Activated CD4-positive, alpha-beta T cell treated with anti-CD3 and anti-CD28 coated beads for 4 hours (primary cell): ENCODE measurements at places on chromosomes 1 and 21.

DNA sequence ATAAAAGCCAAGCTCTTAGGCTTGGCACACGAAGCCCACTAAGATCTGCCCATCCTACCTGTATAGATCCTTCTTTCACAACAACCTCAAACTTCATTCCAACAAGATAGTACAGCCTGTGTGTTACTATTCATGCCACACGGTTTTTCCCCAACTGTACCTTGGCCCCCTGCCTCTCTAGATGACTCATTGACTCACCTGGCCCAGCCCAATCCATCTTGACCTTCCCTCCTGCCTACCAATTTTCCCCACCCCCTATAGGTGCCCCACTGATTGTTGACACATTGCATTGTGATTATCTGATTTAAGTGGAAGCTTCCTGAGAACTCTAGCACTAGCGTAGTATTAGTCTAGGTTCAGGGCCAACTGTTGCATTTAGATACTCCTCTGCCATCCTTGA is 2.0 kb upstream of the CD101 start:
- no peak for DNase-seq

DNA sequence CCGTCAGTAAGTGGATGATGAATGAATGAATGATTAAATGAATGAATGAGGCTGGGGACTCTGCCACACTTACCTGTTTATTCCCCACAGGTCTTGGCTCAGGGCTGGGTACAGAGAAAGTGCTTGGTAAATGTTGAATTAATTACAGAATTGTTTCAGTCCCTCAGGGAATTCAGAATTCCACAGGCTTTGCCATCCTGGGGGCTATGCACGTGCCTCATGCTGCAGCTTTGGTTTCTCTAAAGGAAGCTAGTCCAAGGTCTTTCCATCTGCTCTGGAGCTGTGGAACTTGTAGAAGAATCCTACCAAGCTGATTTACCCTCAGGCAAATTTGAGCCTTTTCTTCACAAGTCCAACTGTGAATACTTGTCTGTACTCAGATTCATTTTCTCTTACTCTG is 376.8 kb upstream of the AJAP1 start:
- no peak for DNase-seq

- no peak for DNase-seq
These were observed 41.7 kb downstream of the HUNK start for GRCh38 chr21:31914472-31914871.

DNA sequence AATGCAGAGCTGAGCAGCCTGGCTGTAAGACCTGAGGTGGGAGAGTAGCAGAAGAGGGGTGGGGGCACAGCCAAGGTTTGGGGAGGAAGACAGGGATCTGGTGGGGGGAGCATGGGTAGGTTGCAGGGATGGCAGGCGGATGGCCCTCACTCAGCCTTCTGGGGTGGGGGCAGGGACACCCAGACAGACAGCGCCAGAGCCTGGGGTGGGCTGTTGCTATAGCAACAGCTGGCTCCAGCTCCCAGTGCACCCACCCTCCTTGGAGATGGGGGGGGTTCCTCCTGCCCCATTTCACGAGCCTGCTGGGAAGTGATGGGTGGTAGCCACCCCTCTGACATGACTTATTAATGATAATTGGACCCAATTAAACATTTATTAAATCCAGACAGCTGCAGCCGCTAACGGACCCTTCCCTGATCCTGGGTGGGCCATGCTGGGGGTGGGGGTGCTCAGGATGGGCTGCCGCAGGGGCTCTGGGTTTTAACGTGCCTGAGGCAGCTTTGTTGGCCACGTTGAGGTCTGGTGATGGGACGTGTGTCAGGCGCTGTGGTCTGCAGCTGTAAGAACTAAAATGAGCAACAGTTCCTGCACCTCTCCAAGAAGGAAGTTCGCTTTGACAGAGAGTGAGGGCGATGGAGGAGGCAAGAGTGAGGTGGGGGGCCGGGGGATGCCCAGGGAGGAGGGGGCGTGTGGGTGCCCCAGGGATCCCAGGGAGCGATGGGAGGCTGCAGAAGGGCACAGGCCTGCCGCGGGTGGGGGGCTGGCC is 19.4 kb downstream of the AGRN start:
- no peak for DNase-seq

DNA sequence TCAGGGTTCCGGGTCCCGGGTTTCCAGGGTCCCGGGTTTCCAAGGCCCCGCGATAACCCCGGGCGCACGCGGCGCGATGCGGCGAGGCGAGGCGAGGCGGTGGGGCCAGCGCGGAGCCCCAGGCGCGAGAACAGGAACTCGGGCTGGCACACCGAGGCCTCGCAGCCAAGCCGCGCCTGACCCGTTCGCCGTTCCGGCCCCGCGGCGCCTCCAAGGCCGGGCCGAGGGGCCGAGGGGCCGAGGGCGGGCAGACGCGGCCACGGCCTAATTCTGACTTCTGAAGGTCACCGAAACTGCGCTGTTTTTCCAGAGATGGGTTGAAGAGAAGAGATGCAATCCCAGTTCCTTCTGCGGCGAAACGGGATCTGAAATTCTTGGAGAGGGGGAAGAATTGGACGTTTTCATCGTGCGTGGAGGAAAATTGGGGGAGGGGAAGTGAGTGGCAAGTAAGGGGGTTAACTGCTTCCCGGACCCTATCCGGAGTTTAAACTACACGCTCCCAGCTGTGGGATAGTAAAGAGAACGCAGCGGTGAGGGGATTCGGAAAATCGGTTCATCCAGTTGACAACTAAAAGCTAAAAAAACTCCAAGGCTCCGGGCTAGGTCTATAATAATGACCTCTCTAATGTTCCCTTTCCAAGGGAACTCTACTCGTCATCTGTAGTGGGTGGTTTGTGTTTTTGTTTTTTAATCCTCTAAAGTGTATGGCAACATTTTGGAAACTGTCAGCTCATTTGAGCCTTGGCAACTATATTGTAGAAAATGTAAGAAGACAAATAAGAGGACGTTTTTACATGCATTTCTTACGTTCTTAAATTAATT is 8.2 kb downstream of the TBX15 start:
- no peak for DNase-seq

- no peak for DNase-seq
These were observed 8.3 kb upstream of the LRP8 start for GRCh38 chr1:53336146-53336545.

DNA sequence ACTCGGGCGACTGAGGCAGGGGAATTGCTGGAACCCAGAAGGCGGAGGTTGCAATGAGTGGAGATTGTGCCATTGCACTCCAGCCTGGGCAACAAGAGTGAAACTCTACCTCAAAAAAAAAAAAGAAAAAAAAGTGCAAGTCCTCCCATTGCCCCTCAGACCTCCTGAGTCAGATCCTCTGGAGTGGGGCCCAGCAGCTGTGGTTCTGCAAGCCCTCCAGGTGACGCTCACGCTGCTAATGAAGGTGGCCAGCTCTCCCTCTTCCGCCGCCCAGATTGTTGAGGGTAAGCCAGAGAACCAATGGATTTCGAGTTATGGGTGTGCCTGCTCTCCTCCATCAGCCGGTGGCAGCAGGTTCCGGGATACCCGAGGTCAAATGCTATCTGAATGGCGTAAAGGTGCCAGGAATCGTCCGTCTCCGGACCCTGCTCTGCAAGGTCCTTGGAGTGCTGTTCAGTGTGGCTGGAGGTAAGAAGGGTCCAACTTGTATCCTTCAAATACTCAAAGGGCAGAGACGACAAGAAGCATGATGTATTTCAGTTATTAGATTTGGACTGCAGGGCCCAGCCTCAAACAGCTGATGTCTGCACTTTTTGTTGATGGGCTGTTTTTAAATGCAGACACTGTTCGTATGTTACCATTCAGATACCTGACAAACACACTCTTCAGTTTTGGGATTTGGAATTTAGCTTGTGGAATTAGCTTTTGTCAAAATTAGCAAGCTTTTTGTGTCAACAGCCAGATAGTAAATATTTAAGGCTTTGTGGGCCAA is 17.6 kb downstream of the CLCN6 start:
- DNase-seq = no peak

DNA sequence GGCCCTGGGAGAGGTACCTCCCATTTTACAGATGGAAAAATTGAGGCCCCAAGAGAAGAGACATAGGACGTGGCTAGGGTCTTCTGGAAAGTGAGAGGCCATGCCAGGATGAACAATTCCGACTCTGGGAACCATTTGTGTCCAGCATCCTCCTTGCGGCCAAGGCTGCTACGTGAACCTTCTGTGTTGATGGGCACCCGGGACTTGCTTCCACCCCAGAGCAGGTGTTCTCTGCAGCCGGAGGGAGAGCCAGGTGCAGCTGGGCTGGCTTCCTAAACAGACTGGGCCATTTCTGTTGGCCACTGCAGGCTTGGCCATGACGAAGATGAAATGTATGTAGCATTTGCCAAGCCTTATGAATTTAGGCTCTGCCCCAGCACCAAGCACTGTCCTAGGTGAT is 118.9 kb downstream of the PRDM2 start:
- DNase-seq = no peak

- DNase-seq = no peak
These were observed 10.4 kb upstream of the ZNF648 start for GRCh38 chr1:182071924-182072323.

DNA sequence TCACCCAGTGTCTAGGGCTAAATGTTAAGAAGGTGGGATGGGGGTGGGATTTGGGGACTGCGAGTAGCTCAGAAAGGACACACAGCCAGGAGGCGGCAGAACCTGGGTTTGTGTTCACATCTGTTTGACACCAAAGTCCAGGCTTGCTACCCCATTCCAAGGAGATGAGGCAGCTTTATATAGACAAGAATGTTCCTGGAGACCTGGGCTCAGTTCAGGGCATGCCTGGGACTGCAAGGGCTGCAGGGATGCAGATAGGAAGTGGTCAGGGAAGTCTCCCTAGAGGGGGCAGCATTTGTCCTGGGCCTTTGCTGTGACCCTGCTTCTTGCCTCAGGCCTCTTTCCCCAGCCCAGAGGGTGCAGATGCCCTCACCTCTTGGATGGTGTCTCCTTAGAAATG is 16.3 kb downstream of the PADI3 start:
- no peak for DNase-seq
